ENCODE measurements at places on chromosomes 3 and 15. TPM values are rescaled to one million over a fixed set of nuclear protein-coding genes. Genes with fewer than 3 reads are reported as not detected.

DNA sequence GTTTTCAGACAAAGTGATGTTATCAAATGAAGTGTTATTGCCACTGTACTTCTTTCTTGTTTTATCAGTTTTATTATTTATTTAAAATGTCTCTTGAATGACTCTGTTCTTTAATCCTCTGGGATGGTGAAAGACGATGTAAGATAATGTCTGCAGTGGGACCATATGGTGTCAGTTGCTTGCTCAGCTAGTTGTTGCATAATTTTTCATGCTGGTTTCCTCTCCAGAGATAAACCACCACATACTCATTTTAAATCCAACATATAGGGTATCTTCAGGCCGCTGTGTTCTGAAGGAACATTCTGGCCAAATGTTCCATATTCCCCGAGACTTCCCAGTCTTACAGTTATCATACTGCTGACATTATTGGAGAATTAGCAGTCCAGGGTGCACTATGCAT, 75.9 kb downstream of the GABRG3 start:
- H3K36me3 ChIP-seq: no peaks in the 10 kb centered on the region
- no peak overlapping the region for H3K4me3 ChIP-seq
- H3K27ac ChIP-seq: no peak overlapping the region
- no peaks in the 10 kb centered on the region for H3K27me3 ChIP-seq
- DNase-seq: no peak
- H3K4me1 ChIP-seq: no peaks in the 10 kb centered on the region

GRM2 gene
- total RNA-seq: not detected

ZNF197 gene
- 17.7 TPM for total RNA-seq

- H3K36me3 ChIP-seq: no peaks in the 10 kb centered on the region
- DNase-seq: peak; percentile 50
- no peak overlapping the region for H3K27ac ChIP-seq
- peaks cover 5% of the 10 kb centered on the region for H3K4me1 ChIP-seq
These were observed 18.3 kb downstream of the STIMATE start for GRCh38 chr3:52879090-52879489.

GRCh38 chr3:9986230-9986725, 363 bp downstream of the EMC3 start:
- peak overlapping the region; percentile 100 for H3K4me3 ChIP-seq
- H3K4me1 ChIP-seq: peaks cover 23% of the 10 kb centered on the region

ANKUB1 gene
- not detected for total RNA-seq

GOLGA6L9 gene
- total RNA-seq: 1.8 TPM

DNA sequence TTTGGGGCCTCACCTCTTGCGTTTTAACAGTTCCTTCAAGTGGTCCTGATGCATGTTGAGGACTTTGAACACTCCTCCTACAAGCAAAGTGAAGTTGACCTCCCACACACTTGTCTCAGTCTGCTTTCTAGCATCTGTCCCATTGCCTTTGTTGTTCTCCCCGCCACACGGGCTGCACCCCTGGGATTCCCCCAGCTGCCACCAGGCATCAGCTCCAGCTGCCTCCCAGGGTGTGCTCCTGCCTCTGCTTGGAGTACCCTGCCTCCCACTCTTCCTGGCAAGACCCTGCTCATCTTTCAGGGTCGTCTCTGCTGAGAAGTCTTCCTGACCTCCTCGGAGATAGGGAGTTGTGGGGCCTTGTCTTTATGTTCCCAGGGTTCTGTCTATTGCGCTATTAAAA, 52.2 kb downstream of the IGF1R start:
- no peaks in the 10 kb centered on the region for H3K27me3 ChIP-seq
- peaks cover 6% of the 10 kb centered on the region for H3K4me1 ChIP-seq
- DNase-seq: no peak

GOLGA8G gene
- not detected for total RNA-seq

DNA sequence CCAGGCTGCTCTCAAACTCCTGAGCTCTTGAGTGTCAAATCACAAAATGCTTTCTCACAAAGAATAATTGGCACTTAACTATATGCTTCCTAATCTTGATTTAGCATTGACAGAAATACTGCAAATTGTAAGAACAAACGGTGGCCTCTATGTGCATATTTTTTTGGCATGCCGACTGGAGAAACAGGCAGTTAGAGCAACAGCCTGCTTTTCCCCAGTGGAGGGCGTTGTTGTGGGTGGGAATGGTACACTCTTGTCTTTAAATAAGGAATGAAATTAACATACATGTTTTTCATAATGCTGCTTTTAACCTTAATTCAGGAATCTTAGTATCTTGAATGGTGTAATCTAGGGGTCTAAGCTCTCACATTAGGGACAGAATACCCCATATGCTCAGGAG, 31.1 kb upstream of the SV2B start:
- H3K36me3 ChIP-seq: no peaks in the 10 kb centered on the region
- peaks cover 5% of the 10 kb centered on the region for H3K27me3 ChIP-seq
- H3K4me3 ChIP-seq: no peak overlapping the region

DNA sequence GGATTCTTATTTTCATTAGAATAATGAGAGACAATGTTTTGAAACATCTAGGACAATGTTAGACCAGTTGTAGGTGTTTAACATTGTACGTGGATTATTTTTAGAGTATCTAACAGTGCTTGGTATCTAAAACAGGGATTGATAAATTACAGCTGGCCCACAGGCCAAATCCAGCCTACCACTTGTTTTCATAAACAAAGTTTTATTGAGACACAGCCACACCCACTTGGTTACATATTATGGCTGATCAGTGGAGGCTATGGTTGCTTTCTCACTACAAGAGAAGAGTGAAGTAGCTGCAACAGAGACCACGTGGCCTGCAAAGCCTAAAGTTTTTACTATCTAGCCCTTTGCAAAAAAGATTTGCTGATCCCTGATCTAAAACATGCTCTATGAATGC, 223.1 kb upstream of the CTNNB1 start:
- H3K4me3 ChIP-seq: no peak overlapping the region
- no peak for DNase-seq
- H3K4me1 ChIP-seq: peaks cover 16% of the 10 kb centered on the region
- no peaks in the 10 kb centered on the region for H3K27me3 ChIP-seq
- peak overlapping the region; percentile 7 for H3K27ac ChIP-seq

RAD51 gene
- 1.8 TPM for total RNA-seq

DNA sequence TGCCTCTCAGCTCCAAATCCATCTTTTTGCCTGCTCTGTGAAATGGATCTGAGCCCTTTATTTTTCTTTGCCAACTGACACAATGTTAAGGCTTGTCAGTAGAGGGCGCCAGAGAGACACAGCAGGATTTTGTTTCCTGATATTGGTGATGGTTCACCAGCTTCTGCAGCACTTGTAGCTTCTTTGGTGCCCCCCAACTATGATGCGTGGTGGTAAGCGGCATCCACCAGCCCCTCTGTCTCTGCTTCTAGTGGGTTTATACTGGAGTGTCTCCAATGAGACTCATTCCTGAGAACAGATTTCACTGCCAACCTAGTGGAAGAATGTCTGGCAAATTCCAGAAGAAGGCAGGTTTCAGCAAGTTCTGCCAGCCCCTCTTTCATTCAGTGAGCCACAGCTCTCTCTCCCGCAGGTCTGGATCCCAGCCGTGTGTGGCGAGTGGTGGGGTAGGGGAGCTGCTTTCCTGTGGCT, 471.9 kb upstream of the FRG2C start:
- no peak for DNase-seq
- no peaks in the 10 kb centered on the region for H3K4me1 ChIP-seq
- no peak overlapping the region for H3K27ac ChIP-seq

DNA sequence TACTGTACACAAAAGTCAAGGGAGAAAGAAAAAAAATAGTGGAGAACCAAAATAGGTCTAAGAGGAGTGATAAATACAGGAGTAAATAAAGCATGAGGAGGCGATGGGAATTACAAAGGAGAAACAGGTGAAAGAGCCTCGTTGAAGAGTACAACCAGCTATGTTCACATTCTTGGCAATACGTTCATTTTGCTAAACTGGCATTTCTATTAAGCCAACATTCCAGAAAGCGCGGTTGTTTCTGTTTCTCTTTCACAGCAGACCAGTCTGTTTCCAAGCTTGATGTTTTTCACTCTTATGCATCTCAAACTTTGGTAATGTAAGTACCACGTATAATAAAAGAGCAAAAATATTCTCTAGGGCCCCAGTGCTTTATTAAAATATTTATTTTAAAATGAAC, 74.5 kb downstream of the NSUN3 start:
- peak; percentile 61 for DNase-seq
- no peaks in the 10 kb centered on the region for H3K36me3 ChIP-seq
- no peak overlapping the region for H3K27ac ChIP-seq
- H3K4me3 ChIP-seq: peak overlapping the region; percentile 43
- no peaks in the 10 kb centered on the region for H3K27me3 ChIP-seq

ZNF80 gene
- not detected for total RNA-seq

DNA sequence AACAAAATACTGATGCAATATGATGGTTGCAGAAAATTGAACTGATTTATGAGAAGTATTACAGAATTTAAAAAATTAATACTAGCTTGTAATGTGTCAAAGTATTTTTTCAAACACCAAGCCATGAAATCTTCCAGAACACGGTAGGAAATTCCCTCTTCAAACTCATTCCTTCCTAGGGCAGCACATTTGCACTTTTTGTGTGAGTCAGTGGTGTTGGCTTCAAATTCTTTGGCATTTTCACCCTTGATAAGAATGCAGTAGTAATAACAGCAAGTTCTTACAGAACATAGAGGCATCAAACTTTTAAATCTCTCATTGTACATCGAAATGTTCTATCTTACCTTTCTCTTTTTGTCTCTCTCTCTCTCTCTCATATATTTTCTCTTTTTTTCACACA, 191.8 kb downstream of the CGGBP1 start:
- DNase-seq: no peak
- H3K4me1 ChIP-seq: no peaks in the 10 kb centered on the region
- no peaks in the 10 kb centered on the region for H3K27me3 ChIP-seq

PLSCR2 gene
- not detected for total RNA-seq

DNA sequence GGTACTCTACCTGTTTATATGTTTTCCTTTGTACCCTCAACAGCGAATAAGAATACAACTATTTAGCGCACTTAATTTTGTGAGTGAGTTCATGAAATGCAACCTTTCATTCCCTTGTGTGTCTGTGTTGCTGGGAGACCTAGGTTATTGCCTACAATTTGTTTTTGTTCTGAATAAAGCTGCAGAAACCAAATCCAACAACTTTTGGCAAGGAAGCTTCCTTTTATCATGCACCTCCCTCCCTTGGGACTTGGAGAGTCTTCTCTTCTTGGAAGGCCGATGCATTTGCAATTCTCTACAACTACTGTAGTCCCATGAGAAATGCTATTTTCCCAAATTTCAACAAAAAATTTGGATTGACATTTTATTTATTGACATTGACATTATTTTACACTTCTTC, 1002.4 kb upstream of the CADM2 start:
- H3K4me1 ChIP-seq: no peaks in the 10 kb centered on the region
- H3K27me3 ChIP-seq: no peaks in the 10 kb centered on the region
- no peak overlapping the region for H3K4me3 ChIP-seq
- H3K36me3 ChIP-seq: no peaks in the 10 kb centered on the region
- H3K27ac ChIP-seq: no peak overlapping the region

- H3K4me1 ChIP-seq: no peaks in the 10 kb centered on the region
- no peak for DNase-seq
- H3K27ac ChIP-seq: no peak overlapping the region
- peaks cover 5% of the 10 kb centered on the region for H3K27me3 ChIP-seq
These were observed 36.2 kb downstream of the RASGRF1 start for GRCh38 chr15:79054350-79054749.

GRCh38 chr15:71199384-71200351, 84.4 kb downstream of the THSD4 start:
- no peaks in the 10 kb centered on the region for H3K27me3 ChIP-seq
- H3K4me3 ChIP-seq: no peak overlapping the region
- DNase-seq: no peak
- no peaks in the 10 kb centered on the region for H3K4me1 ChIP-seq
- H3K27ac ChIP-seq: no peak overlapping the region

- H3K4me3 ChIP-seq: no peak overlapping the region
- no peaks in the 10 kb centered on the region for H3K36me3 ChIP-seq
- DNase-seq: no peak
- no peak overlapping the region for H3K27ac ChIP-seq
- H3K27me3 ChIP-seq: no peaks in the 10 kb centered on the region
- no peaks in the 10 kb centered on the region for H3K4me1 ChIP-seq
These were observed 4.6 kb upstream of the CPB1 start for GRCh38 chr3:148823026-148823425.
